ENCODE measurements at places on chromosomes 3 and 15.

DNA sequence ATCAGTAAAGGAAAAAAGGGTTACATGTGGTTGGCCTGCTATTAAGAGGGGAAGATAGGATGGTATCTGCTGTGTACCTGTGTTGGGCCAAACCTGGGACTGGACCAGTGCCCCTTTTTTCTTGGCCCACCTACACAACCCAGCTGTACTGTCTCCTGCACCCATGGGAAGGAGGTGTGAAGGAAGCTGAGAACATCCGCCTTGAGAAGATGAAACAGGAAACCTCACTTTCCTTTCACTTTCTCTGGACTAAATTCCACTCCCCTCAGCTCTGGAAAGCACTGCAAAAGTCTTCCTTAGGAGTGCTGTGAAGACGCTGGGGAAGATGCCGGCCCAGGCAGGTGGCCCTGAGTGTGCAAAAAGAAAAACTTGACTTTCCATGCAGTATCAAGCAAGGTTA, 37.6 kb downstream of the LRRN1 start:
- DNase-seq = no peak

GRCh38 chr3:139564294-139564861, 24.8 kb upstream of the RBP1 start:
- DNase-seq = no peak

- DNase-seq = peak; percentile 46
These were observed 195.5 kb downstream of the LPP start for GRCh38 chr3:188349351-188349901.

DNA sequence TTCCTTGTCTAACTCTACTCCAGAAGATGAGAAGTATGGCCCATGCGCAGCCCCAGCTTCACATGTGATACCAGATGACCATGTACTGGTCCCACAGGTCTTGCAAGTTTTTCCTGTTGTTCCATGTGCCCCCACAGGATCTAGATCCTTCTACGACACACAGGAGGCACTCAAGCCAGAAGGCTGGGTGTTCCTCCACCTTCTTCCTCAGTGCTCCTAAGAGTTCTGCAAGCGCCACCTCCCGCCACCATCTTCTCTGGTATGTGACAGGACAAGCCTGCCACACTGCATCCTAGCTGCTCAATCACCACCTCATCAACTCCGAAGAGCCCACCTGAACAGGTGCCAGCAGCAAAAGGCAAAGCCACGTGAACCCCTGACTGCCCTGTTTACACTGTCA, 43.1 kb downstream of the XXYLT1 start:
- no peak for DNase-seq

GRCh38 chr3:88589138-88589537, 439.4 kb downstream of the C3orf38 start:
- peak; percentile 22 for DNase-seq

DNA sequence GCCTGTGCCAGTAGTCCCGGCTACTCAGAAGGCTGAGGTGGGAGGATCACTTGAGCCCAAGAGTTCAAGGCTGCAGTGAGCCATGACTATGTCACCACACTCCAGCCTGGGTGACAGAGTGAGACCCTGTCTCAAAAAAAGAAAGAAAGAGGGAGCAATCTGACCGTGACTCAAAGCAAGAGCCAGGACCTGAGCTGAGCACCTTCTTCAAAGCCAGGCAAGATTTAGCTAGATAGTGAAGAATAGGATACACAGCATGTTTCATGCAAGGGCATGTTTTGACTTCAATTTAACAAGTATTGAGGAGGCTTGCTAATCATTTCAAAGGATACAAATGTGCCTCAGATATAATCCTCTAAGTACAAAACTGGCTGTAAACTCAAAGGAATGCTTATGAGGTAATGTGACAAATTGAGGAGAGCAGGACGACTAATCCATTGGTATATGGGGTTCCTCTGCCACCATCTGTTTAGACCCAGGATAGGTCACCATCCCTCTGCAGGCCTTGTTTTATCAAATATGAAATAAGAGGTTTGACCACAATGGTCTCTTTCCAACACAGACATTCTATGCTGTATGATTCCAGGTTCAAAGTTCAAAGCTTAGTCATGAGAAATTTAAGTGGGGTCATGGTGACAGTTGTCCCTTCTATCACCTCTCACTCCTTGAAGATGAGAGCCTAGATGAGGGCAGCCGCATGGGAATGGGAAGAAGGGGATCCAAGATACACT, 33.2 kb downstream of the RAB27A start:
- DNase-seq = no peak

DNA sequence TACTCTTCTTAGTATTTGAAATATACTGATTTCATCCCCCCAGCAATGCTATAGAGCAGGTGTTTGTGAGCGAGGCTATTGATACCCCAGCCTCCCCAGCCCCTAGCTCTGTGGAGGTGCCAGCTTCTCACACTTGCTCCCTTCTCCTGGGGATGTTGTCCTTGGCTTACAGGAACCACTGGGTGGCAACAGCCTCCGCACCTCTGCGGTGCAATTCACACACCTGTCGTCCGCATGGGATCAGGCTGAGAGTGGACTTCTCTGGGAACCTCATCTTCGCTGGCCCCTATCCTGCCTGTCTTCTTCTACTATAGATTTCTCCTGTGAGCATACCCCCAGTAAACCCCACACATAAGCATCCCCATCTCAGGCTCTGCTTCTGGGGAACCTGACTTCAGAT, 103.9 kb upstream of the SLC6A11 start:
- no peak for DNase-seq

All from amniotic epithelial cell (primary cell).